Activated CD4-positive, alpha-beta memory T cell treated with anti-CD3 and anti-CD28 coated beads for 36 hours (primary cell): ENCODE measurements at places on chromosomes 11 and 22. TPM values are rescaled to one million over a fixed set of nuclear protein-coding genes. Genes with fewer than 3 reads are reported as not detected.

The TMEM132A gene
- total RNA-seq = 5.7 TPM

The TRIM22 gene
- 104 TPM for total RNA-seq

- no peak for DNase-seq
Observed at GRCh38 chr11:126029805-126030204, 32.9 kb downstream of the CDON start.

- DNase-seq = peak; percentile 66
Observed at GRCh38 chr22:46036558-46037408, 59.8 kb upstream of the WNT7B start.

The SSTR3 gene
- 8.5 TPM for total RNA-seq

The FAM180B gene
- not detected for total RNA-seq

The BACE1-AS gene
- total RNA-seq = 3.9 TPM

The LRRC32 gene
- total RNA-seq = 11.2 TPM
